Activated naive CD4-positive, alpha-beta T cell treated with anti-CD3 and anti-CD28 coated beads, Interleukin-2, amount 50 U/mL, for 72 hours (primary cell): ENCODE measurements at places on chromosomes 12 and 14. TPM values are rescaled to one million over a fixed set of nuclear protein-coding genes. Genes with fewer than 3 reads are reported as not detected.
A peak's percentile ranks its signal among the peaks of the same experiment; 100 is the strongest.

DNA sequence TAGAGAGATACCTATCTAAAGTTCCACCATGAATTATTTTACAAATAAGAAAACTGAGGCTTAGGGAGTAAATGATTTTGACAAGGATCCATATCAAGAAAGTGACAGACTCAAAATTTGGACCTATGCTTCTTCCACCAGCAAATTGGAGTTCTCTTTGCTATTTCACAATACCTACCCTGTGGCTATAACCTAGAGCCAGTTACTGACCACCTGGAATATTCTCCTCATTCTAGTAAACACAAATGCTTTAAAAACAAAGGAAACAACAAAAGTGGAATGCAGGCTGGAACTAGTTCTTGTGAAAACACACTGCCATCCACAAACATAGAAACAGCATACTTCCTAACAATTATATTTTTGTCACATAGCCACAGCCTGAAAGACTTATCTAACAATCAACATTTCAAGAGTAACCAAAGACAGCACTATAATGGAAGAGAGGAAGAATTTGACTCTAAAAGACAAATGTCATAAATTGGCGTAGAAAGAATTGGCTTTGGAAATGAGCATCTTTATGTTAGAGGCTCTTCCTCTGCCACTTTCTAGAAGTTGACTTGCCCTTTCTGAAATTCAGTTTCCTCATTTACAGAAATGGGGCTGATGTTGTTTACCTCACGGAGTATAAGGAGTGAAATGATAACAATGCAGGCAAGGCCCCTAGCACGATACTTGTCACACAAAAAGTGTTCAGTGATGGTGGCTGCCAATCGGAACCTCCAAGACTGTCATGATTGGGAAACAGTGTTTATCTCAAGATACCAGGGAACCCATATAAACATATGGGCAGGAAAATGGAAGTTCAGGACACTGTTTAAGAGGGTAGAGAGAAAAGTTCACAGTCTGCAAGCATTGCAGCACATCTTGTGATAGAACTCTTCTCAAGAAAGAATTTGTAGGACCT, 138.6 kb upstream of the LGR5 start:
- DNase-seq = no peak

DNA sequence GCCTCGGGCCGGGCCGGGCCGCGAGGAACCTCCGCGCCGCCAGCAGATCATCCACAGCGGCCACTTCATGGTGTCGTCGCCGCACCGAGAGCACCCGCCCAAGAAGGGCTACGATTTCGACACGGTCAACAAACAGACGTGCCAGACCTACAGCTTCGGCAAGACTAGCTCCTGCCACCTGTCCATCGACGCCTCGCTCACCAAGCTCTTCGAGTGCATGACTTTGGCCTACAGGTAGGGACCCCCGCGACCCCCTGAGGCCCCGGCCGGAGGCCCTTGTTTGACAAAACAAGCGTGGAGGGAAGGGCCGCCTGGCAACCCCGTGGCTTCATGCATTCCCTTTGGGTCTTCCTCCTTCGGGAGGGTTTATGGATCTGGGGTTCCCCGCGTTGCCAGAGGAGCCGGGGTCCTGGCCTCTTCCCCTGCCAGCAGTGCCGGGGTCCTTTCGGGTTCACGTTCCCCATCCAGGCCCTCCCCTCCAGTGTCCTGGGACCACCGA, 526 bp downstream of the MLXIP start:
- no peak for DNase-seq

GRCh38 chr14:23094666-23095195, at the start of gene ACIN1:
Gene ACIN1, minus strand, starts transcription at chr14:23095136. Its CDS starts 24 bp downstream, at chr14:23095112.
- DNase-seq = no peak

MYF5 gene
- not detected for total RNA-seq

DNA sequence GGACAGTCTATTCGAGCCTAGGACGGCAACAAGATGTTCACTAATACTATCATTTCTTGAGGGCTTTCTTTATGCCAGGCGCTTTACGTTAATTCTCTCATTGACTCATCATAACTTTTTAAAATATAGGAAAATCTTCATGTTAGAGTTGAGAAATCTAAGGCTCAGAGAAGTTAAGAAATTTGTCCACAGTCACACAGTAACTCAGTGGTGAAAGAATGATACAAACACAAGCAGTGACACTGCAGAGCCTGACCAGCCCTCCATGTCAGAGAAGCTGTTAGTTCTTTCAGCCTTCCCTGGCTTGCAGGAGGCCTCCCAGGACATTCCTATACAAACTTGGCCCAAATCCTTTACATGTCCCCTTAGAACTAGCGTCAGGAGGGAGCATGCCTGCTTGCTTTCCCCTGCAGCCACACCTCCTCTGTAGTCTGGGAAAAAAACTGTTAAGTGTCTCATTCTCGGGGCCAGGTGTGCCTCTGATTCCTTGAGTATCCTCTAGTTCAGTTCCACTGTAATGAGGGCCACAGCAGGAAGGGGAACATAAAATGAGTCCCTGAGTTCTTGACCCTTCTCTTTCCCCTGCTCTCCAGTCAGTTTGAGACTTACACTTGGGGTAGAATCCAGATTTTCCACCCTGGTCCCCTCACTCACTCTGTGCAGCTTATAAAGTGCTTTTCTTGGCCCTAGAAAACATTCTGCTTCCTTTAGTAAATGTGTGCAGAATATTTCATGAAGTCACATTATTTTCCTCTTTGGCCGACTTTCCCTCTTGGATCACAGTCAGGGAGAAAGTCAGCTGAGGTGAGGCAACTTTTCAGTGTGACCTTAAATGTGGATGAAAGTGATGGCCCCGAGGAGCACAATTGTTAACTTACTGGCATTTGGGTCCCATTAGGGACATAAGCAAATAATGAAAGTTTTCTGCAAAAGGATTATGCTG, 152.2 kb upstream of the HIF1A start:
- DNase-seq = no peak

FSCB gene
- not detected for total RNA-seq

DNA sequence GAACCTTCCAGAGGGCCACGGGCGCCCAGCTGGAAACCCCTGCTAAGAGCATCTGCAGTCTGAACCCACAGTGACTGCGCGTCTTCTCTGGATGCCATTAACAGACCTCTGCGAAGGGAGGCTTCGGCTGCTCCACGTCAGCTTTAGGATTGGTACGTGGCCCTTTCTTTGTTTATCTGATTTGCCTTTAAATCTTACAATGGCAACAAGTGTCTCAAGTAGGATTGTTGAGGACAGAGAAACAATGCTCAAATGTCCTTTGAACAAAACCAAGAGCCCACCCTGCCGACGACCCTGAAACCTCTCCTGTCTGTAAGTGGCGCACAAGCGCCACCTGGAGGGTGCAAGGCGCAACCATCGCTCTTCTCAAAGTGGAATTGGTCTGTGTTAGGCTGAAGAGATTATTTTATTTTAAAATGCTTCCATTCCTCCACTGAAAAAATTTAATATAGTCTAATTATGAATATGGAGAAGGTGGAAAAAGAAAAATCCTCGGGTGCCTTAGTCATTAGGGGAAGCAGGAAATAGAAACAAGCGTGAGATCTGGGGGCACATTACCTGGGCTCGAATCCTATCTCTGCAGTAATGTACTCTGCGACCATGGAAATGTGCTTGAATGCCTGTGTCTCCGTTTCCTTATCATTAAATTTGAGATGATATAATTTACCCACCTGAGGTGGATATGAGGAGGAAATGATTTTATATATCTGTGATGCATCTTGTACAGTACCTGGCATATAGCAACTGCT, 82.6 kb upstream of the PTPRB start:
- no peak for DNase-seq

GRCh38 chr12:15982921-15983320, 71.8 kb downstream of the DERA start:
- no peak for DNase-seq

DNA sequence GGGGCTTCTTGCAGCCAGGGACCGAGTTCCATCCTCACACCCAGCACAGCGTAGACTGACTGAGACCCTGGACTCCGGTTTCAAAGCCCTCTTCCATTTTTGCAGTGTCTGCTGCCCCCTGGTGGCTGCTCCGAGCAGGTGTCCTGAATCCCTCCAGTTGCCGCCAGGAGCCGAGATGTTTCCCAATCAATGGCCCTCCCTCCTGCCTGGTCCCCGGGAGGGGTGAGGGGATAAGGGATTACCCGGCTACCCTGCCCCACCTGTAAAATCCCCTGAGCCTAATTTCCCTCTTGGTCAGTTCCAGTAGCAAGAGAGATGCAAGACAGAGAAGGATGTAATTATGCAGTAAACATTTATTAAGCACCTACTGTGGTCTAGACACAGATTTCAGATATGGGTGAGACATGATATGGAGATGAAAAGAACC, 55.0 kb downstream of the PHETA1 start:
- DNase-seq = peak; percentile 74

DNA sequence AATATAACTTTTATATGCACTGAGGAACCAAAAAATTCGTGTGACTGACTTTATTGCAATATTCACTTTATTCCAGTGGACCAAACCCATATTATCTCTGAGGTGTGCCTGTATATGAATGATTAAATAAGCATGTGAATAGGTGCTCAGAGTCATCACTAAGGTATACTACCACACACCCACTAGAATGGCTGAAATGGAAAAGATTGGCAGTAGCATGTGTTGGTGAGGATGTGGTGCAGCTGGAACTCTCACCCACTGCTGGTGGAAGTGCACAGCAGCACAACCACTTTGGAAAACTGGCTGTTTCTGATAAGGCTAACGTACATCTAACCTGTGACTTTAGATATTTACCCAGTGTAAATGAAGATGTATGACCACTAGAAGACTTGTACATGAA, 36.8 kb downstream of the GOLGA5 start:
- DNase-seq = no peak

- DNase-seq = no peak
Observed at GRCh38 chr14:32602699-32603098, 273.6 kb downstream of the AKAP6 start.

GRCh38 chr12:130650131-130650530, 66.0 kb downstream of the RIMBP2 start:
- DNase-seq = no peak

ABCD2 gene
- total RNA-seq = 7.3 TPM

TSPAN11 gene
- not detected for total RNA-seq

DNA sequence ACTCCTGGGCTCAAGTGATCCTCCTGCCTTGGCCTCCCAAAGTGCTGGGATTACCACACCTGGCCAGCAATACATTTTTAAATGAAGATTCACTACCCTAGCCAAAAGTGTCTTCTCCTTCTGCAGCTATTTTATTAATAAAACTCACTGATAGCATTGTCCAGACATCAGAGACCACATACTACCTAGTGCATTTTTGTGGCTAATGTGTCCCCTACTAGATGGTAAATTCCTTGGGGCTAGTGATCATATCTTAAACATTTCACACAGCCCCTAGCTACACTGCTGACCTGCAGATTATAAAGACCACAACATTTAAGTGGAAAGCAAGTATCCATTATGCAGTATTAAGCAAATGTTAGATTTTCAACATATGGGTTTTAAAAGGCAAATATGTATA, 17.0 kb downstream of the DTD2 start:
- no peak for DNase-seq

IL31 gene
- not detected for total RNA-seq

GRCh38 chr14:75427126-75427481, 718 bp upstream of the JDP2 start:
- DNase-seq = no peak

BATF gene
- total RNA-seq = 165 TPM

GRCh38 chr12:63068857-63069442, 82.1 kb downstream of the AVPR1A start:
- DNase-seq = no peak

MYL2 gene
- not detected for total RNA-seq

TMEM233 gene
- not detected for total RNA-seq

DHRS4 gene
- 14.8 TPM for total RNA-seq

DNA sequence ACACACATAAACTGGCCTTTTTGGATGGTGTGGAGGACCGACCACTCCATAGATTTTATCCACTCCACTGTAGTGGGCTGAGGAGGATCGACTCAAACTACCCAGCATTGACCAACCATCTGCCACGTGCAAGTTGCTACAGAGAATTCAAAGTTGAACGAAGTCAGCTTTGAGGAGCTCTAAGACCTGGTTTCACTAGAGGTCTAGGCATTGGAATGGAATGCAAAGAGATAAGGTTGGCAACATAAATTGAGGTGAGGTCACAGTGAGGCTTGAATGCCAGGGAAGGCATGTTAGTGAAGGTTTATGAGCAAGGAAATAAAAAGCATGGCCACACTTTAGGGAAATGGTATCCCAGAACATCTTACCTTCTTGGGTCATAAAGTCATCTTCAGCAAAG, 14.5 kb downstream of the VWF start:
- no peak for DNase-seq

DNA sequence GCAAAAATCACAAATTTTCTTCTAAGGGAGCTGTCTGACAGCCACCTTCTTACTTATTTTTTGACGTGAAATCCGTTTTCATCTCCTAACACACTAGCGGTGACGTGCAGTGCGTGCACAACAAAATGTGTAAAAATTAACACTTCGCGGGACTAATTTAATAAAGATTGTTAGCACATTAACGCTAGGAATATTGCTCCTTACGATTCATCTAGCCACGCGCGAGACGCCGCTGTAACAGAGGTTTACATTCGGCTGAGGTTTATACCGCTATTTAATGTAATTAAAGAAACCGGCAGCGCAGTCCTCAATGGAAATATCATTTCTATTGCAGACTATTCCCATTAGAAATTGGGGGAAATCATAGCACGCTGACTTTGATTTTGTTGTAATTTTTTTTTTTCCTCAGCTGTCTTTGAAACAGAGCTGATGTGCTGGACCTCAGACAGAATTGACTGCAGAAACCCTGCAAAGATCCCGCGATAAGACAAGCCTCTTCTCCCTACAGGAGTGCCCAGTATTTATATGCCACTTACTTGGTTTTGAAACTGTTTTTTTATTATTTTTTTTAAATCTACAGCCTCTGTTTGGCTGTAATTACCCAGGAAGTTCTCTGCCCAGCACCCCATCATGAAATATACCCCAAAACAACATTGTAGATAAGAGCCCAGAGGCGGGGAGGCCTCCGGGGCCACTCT, 31.2 kb downstream of the BCL11B start:
- DNase-seq = no peak

GRCh38 chr14:87149583-87150354, 843.2 kb downstream of the GALC start:
- no peak for DNase-seq

ATP5MC2 gene
- 327 TPM for total RNA-seq

- DNase-seq = no peak
Observed at GRCh38 chr12:66423266-66423665, 121.0 kb downstream of the HELB start.

APOF gene
- not detected for total RNA-seq

DNA sequence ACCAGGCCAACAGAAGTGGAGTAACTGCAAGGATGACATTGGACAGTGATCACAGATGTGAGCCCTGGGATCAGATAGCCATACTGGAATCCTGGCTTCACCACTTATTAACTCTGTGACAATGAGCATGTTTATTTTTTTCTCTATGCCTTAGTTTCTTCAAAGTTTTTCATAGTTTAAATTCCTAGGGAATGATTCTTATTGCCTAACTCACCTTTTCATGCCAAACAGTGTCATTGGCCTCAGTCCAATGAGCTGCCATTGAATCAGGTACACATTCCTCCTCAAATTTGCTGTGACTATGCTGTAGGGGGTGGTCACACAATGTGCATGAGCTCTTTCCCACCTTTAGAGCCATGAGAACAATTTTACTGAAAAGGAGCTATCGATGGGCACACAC, 342.3 kb downstream of the SYT1 start:
- no peak for DNase-seq

GRCh38 chr14:99561864-99562263, 42.1 kb downstream of the CCDC85C start:
- no peak for DNase-seq

NTN4 gene
- not detected for total RNA-seq

GRCh38 chr14:95195031-95195430, 37.7 kb upstream of the DICER1 start:
- DNase-seq = no peak

IRAK3 gene
- total RNA-seq = 0.66 TPM
